ENCODE measurements at places on chromosomes 4 and X. TPM values are rescaled to one million over a fixed set of nuclear protein-coding genes. Genes with fewer than 3 reads are reported as not detected.

Gene LIAS
- 18.8 TPM for total RNA-seq

Gene TAF7L
- not detected for total RNA-seq

Gene CTAG1A
- total RNA-seq = not detected

Gene CCKAR
- not detected for total RNA-seq

Gene SATL1
- under 0.01 TPM for total RNA-seq

Data from skeletal muscle tissue (tissue), 5 donors.